Stimulated activated CD4-positive, alpha-beta T cell treated with anti-CD3 and anti-CD28 coated beads, TNF-alpha, amount 100 ng/mL, for 4 hours (primary cell): ENCODE measurements at places on chromosomes 1 and 21.

- no peak for DNase-seq
These were observed 11.8 kb downstream of the PAX7 start for GRCh38 chr1:18642278-18643095.

DNA sequence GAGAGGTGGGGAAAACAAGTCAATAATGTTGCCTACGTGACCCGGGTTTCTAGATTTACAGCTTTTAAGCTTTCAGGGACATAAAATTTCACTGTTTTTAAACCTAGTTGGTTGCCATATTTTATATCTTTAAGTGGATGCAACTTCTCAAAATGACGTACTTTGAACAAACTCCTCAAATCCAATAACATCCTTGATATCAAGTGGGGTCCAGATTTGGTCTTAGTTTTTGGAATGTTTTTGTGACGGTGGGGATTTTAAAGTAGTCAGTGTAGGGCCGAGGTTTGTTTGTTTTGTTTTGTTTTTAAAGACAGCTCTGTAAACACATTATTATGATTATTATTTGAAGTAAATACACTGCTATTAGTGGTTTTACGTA, 453 bp downstream of the CDKN2C start:
- no peak for DNase-seq

GRCh38 chr1:217012659-217013058, 289.4 kb upstream of the ESRRG start:
- DNase-seq, result no peak

- no peak for DNase-seq
These were observed 202.6 kb downstream of the PTPRC start for GRCh38 chr1:198841477-198841876.

- DNase-seq, result no peak
These were observed 9.9 kb downstream of the SNRPE start for GRCh38 chr1:203871114-203871880.

DNA sequence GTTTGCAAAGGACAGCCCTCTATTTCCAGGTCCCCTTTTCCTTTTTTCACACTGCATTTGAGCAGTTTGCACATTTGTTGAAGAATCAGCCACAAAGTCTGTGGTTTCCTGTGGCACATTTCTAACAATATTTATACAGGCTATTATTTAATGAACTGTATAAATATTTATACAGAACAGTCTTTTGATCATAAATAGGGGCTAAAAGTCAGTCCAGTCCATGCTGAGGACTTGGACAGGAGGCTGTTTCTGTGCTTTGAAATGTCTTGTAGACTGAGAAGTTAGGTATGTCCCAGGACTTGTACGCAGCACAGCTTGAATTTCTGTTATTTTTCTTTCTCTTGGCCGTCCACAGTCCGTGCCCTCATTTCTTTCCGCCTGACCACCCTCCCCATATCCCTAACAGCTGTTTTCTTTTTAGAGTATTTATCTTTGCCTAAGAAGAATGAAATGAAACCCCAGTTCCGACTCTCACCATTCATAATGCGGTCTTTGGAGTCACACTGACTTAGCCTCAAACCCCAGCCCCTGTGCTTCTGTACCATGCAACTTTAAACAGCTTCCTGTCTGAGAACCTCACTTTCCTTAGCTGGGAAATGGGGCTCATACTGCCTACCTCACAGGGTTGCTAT, 19.7 kb downstream of the FGGY start:
- no peak for DNase-seq
